DND-41 (cell line): ENCODE measurements at places on chromosomes 6 and 20.
A peak's percentile ranks its signal among the peaks of the same experiment; 100 is the strongest.

DNA sequence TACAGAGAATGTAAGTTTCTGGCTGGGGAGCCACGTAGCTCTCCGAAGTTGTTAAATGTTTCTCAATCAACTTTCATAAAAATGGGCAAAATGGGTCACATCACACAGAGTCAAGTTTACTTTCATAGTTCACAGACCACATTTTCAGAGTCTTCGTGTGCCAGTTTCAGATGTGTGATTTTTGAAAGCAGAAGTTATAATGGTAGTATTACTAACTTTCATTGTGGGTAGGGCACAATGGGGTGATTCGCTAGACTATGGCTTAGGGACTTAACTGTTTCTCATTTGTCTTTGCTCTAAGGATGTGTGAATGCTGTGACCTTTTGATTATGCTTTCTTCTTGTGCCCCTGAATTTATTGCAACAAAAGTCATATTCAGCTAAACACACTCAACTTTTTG is 109.0 kb upstream of the SUPT3H start:
- H3K27ac ChIP-seq: no peak overlapping the region
- peaks cover 22% of the 10 kb centered on the region for H3K4me1 ChIP-seq
- peaks cover under 1% of the 10 kb centered on the region; the same call in 1 of the 2 replicates for H3K36me3 ChIP-seq
- DNase-seq: no peak

- H3K27ac ChIP-seq: no peak overlapping the region
- H3K27me3 ChIP-seq: peaks cover 6% of the 10 kb centered on the region
- H3K36me3 ChIP-seq: no peaks in the 10 kb centered on the region
- DNase-seq: no peak
- H3K4me1 ChIP-seq: no peaks in the 10 kb centered on the region
- H3K4me3 ChIP-seq: no peak overlapping the region
Observed at GRCh38 chr20:40584130-40584809, 104.8 kb downstream of the MAFB start.

- DNase-seq: no peak
- H3K4me1 ChIP-seq: peaks cover 37% of the 10 kb centered on the region
Observed at GRCh38 chr6:37496951-37497885, 2.5 kb downstream of the CCDC167 start.

DNA sequence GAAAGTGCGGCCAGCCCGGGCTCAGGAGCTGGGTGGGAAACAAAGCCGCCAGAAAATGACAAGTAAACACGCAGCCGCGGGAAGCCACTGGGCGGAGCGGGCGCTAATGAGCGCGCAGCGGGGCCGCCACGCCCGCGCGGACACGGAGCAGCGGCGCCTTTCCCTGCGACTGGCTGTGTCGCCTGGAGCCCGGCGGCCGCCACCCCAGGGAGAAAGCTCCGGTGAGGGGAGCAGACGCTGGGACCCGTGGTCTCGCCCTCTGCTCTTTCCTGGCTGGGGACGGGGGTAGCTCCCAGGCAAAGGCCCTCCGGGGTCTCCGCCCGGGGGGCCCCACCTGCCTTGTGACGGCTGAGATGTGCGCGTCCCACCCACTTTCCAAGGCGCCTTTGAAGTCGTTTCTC is 54.9 kb downstream of the PRR18 start:
- peak; percentile 64 for DNase-seq
- H3K27ac ChIP-seq: no peak overlapping the region; the same call in 1 of the 2 replicates
- no peaks in the 10 kb centered on the region for H3K36me3 ChIP-seq
- no peak overlapping the region; the same call in 1 of the 2 replicates for H3K4me3 ChIP-seq

- H3K27me3 ChIP-seq: peaks cover 9% of the 10 kb centered on the region
- H3K4me1 ChIP-seq: no peaks in the 10 kb centered on the region
- no peak for DNase-seq
- no peak overlapping the region for H3K27ac ChIP-seq
Observed at GRCh38 chr20:35237486-35237885, 11.0 kb downstream of the MMP24 start.

DNA sequence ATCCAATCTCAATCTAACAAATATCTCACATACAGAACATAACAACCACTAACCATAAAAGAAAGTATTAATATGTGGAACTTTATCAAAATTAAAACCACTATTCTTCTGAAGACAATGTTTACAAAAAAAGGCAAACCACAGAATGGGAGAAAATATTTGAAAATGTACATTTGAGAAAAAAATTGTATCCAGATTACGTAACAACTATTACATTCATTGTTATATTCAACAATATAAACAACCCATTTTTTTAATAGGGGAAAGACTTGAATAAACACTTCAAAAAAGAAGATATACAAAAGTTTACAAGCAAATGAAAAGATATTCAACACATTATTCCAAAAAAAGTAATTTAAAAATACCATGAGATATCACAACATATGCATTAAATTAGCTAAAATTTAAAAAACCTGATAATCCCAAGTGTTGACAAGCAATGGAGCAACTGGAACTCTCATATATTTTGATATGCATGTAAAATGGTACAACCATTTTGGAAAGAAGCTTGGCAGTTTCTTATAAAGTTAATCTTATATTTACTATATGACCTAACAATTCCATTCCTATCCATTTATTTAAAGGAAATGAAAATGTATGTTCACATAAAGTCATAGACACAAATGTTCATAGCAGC is 124.3 kb upstream of the CDYL start:
- H3K4me1 ChIP-seq: peaks cover 7% of the 10 kb centered on the region; the same call in 1 of the 2 replicates
- peaks cover 2% of the 10 kb centered on the region for H3K27me3 ChIP-seq
- no peak overlapping the region for H3K27ac ChIP-seq
- no peak for DNase-seq
- H3K4me3 ChIP-seq: no peak overlapping the region

DNA sequence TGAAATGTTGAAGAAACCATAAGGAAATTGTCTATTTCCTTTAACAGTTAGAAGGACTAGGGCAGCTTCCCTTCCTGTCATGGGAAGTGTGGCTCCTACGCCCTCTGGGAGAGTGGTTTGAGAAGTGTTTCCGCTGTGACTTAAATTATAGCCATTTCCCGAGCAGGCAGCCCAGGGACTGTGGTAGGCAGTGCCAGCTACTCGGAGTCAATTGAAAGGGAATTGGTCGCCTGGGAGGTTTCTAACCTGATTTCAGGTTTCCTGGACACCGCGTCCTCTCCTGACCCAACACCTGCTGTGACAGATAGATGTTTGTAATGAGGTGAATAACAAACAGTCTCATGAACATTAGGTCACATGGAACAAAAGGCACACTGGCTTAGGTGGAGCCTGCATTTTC is 256.1 kb upstream of the PLCB4 start:
- H3K4me3 ChIP-seq: no peak overlapping the region
- H3K27me3 ChIP-seq: no peaks in the 10 kb centered on the region
- no peak overlapping the region for H3K27ac ChIP-seq
- no peaks in the 10 kb centered on the region for H3K4me1 ChIP-seq

GRCh38 chr6:18306977-18307376 is 42.6 kb upstream of the DEK start:
- H3K4me1 ChIP-seq: no peaks in the 10 kb centered on the region
- no peaks in the 10 kb centered on the region for H3K27me3 ChIP-seq
- DNase-seq: no peak
- no peaks in the 10 kb centered on the region for H3K36me3 ChIP-seq

DNA sequence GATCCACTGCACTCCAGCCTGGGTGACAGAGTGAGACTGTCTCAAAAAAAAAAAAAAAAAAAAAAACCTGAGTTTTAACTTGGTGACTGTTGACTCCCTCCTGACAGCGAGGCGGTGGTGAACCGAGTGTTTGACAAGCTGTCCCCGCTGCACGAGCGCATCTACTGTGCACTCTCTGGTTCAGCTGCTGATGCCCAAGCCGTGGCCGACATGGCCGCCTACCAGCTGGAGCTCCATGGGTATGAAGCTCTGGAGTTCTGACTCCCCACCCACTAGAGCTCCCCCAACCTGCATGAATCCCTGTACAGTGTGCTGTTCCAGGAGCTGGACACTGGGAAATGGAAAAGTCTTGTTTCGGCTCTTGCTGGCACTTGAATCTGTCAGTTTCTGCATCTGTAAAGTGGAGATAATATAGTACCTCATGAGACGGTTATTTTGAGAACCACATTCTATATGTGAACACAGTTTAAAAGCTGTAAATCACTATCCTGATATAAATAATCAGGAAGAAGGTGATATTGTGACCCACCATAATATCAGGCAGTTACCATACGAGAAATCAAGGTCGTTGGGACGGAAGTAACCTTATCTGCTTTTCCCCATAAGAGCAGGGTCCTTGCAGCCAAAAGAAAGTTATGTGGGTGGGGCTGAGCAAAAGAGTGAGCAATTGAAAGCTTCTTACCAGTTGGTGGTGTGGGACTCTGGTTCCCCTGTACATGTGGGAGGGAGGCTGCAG is 3.3 kb downstream of the PSMB9 start:
- H3K27ac ChIP-seq: no peak overlapping the region
- no peaks in the 10 kb centered on the region for H3K27me3 ChIP-seq
- H3K4me3 ChIP-seq: no peak overlapping the region

DNA sequence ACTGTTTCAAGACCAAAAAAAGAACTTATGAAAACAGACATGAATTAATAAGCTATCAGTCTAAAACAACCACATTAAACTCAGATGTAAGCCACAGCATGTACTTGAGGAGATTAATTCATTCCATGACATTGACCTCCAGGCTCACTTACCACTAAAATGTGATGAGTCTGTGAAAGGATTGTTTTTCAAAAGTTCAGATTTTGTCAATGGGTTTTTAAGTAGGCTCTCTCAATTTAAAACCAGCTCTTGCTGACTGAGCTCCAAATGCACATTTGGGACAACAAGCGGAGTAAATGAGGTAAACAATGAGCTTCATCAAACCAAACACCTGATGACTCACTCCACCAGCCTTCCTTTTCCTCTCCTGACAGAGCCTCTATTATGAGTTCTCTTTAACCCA is 197.0 kb downstream of the SIM1 start:
- H3K4me1 ChIP-seq: no peaks in the 10 kb centered on the region
- no peak for DNase-seq
- no peak overlapping the region for H3K27ac ChIP-seq
- H3K4me3 ChIP-seq: no peak overlapping the region
- H3K27me3 ChIP-seq: no peaks in the 10 kb centered on the region
- H3K36me3 ChIP-seq: no peaks in the 10 kb centered on the region

DNA sequence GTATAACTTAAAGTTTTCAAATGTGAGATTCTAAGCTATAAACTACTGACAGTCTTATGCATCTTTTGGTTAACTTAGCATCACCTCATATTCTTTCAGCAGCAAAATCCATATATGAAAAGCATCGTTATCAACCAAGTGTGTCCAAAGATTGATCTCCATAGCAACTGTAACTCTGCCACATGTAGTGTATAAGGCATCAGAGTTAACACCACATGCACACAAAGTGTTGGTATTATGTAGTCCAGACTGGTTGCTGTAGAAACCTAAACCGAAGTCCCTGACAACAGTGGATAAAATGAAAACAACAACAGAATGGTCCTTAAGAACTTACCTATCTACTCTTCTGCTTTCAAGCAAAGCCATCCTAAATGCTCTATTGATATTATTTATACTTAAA is 39.6 kb downstream of the PDSS2 start:
- no peak for DNase-seq
- H3K27ac ChIP-seq: no peak overlapping the region
- no peaks in the 10 kb centered on the region for H3K36me3 ChIP-seq
- H3K4me3 ChIP-seq: no peak overlapping the region

- 0 out of 2 replicates have a peak, but pooled peaks cover 4% of the 10 kb centered on the region for H3K36me3 ChIP-seq
- no peaks in the 10 kb centered on the region for H3K4me1 ChIP-seq
- no peak overlapping the region for H3K4me3 ChIP-seq
- no peak for DNase-seq
Observed at GRCh38 chr20:37362231-37362792, 16.4 kb downstream of the SRC start.

- no peaks in the 10 kb centered on the region for H3K27me3 ChIP-seq
- no peak overlapping the region for H3K27ac ChIP-seq
- no peaks in the 10 kb centered on the region for H3K36me3 ChIP-seq
- no peak overlapping the region for H3K4me3 ChIP-seq
- DNase-seq: no peak
- no peaks in the 10 kb centered on the region for H3K4me1 ChIP-seq
Observed at GRCh38 chr6:145469021-145469420, 266.3 kb downstream of the EPM2A start.

DNA sequence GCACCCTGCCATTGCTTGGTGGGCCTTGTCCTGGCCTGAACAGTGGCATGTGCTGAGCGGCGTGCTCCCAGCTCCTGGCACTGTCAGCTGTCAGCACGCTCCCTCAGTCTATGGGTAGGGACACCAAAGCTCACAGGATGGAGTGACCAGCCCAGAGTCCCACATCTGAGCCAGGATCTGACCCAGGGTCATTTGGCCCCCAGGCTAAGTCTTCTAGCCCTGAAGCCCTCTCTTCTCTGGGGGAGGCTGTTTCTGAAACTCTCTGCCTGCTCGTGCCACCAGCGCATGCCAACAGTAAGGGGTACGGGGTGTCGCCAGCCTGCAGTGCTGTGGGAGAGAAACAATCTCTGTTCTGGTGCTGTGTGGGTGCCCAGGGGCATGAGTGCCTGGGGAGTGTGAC is 37.1 kb downstream of the CDH4 start:
- no peaks in the 10 kb centered on the region for H3K4me1 ChIP-seq
- H3K27me3 ChIP-seq: peaks cover 12% of the 10 kb centered on the region
- DNase-seq: no peak
- H3K36me3 ChIP-seq: no peaks in the 10 kb centered on the region
- no peak overlapping the region for H3K27ac ChIP-seq
- H3K4me3 ChIP-seq: no peak overlapping the region

- no peak overlapping the region for H3K4me3 ChIP-seq
- no peak overlapping the region for H3K27ac ChIP-seq
- H3K4me1 ChIP-seq: no peaks in the 10 kb centered on the region
- H3K27me3 ChIP-seq: no peaks in the 10 kb centered on the region
- no peak for DNase-seq
Observed at GRCh38 chr6:168196385-168196860, 117.4 kb upstream of the FRMD1 start.

DNA sequence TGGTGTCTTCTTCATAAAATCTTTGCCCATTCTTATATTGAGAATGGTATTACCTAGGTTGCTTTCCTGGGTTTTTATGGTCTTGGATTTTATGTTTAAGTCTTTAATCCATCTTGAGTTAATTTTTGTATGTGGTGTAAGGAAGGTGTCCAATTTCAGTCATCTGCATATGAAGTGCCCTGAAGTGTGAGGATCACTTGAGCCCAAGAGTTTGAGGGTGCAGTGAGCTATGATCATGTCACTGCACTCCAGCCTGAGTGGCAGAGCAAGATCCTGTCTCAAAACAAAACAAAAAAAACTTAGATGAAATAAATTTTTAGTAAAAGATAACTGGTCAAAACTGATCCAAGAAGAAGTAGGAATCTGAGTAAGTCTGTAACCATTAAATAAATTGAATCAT is 215.4 kb downstream of the TBC1D7 start:
- H3K4me1 ChIP-seq: no peaks in the 10 kb centered on the region
- H3K4me3 ChIP-seq: no peak overlapping the region
- H3K27ac ChIP-seq: no peak overlapping the region
- peaks cover 3% of the 10 kb centered on the region for H3K27me3 ChIP-seq

- H3K4me1 ChIP-seq: no peaks in the 10 kb centered on the region
- H3K27me3 ChIP-seq: no peaks in the 10 kb centered on the region
- no peak overlapping the region for H3K4me3 ChIP-seq
- DNase-seq: peak; percentile 34
Observed at GRCh38 chr6:163554663-163555062, 140.1 kb downstream of the QKI start.

GRCh38 chr20:38304845-38305447 is 990 bp downstream of the BPI start:
- H3K27ac ChIP-seq: no peak overlapping the region
- H3K4me1 ChIP-seq: peaks cover 14% of the 10 kb centered on the region
- no peaks in the 10 kb centered on the region for H3K36me3 ChIP-seq
- H3K4me3 ChIP-seq: no peak overlapping the region
